ENCODE measurements at places on chromosomes 6 and 20.

DNA sequence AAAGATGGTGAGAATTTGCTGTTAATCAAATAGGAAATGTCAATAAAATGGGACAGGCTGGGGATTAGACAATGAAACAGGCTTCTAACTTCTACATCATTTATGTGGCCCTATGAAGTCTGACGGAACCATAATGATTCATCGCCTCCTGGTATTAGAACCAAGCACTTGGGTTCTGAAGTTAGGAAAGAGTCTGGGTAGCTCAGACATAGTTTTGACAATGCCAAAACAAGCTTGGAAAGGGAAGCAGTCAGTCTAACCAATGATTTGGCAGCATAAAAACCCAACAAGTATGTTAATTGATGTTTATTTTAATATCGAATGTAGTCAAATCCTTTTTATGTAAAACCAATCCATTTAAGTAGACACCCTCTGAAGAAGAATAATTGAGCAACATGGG lies 160.8 kb upstream of the RSPO3 start:
- DNase-seq: peak; percentile 8

DNA sequence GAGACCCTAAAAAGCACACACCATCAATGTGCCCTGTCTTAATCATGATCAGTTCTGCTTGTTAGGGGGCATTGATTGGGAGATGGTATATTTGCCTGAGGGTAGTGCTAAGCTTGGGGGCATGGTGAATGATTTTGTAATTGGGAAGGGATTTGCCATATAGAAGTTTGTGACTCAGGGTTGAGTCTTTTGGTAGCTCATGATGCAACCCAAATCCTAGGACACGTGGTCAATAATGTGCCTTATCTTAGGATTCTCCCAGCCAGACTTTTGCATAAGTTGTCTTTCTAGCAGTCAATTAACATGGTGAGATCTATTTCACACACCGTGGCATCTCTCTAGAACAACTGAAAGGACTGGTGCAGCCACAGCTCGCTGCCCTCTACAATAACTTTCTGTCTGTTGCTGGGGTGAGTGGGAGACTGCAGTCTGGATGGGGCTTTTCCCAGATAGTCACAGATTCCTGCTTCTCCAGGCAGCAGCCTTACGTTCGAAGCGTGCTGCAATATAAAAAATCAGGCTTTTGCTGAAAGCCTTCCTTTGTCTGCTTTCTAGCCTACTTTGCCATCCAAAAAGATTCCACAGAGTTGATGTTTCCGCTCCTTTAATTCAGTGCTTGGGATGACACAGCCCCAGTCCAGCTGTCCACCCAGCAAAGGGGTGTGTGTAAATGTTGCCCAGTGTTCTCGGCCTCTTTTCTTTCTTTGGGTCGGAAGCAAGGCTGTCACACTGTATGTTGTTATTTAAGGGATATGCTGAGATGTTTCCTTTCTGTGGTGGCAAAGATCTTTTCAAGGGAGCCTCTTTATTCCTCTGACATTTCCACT lies 58.9 kb downstream of the ID4 start:
- no peak for DNase-seq

- no peak for DNase-seq
Observed at GRCh38 chr20:6302041-6302440, 179.2 kb upstream of the FERMT1 start.

DNA sequence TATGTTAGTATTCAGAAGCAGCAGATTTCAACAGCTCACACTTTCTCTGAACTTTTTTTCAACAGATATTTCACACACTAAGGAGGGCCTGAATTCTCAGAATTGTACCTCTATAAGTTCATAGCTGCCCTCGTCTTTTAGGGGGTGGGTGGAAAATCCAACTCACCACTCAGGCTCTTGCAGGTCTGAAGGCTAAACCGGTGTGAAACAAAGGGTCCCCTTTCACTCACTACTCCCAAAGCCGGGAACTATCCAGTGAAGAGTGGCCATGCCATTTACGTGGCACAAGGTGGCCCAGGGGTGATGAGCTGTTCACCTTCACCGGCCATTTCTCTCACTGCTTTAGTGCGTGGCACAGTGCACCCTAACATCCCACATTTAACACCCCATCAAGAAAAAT lies 24.2 kb downstream of the TBC1D7 start:
- DNase-seq: no peak

- DNase-seq: no peak
Observed at GRCh38 chr20:33273117-33273851, 9.7 kb upstream of the BPIFB1 start.

DNA sequence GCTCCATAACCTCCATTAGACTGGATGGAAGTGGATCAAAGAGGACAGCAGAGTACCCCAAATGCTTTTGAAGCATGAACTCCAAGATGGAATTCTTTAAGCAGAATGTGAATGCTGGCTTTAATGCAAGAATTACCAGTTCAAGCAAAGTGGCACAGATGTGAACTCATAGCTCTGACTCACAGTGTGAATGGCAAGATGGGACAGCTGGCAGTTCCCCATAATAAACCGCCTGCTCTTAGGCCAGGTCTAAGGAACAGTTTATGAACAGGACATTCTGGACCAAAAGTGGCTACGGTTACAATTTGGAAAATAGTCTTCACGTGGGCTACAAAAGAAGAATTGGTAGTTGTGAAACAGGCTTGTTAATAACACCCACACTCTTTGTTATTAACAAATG lies 76.5 kb downstream of the SPTLC3 start:
- peak; percentile 3 for DNase-seq

GRCh38 chr20:10134176-10134575 lies 84.5 kb upstream of the SNAP25 start:
- no peak for DNase-seq

DNA sequence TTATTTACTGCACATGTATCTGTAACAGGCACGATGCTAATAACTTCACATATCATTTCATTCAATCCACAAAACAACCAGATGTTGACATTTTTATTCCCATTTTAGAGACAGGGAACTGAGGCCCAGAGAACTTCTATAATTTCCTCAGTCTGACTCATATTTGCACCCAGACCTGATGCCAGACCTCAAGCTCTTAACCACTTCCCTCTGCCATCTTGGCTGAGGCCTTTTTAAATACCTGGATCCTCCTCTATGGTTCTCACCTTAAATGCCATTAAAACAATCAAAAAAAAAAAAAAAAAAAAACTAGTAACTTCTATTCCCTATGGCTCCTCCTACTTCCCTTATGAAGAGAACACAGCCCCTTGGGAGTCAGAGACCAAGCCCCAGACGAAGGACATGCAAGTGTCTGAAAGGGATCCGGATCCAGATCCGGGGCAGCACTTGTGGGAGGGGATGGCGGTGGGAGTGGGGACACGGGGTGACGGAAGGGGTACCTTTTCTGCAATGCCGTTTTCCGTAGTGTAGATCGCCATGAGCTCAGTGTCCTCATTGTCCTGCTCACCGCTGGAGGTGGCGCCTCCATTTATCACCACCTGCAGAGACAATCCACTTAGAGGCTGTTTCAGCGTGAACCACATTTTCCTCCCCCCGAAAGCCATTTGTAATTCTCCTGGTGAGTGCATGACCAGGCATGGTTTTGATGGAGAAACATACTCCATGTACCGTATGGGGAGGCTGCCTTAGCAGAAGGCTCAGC lies 88.7 kb downstream of the SLC23A2 start:
- DNase-seq: no peak

Data from AG10803 (cell line).